OCI-LY7 (cell line): ENCODE measurements at places on chromosomes 6 and 20. TPM values are rescaled to one million over a fixed set of nuclear protein-coding genes. Genes with fewer than 3 reads are reported as not detected.

RBM24 gene
- total RNA-seq, result not detected in 2 replicates

C6orf58 gene
- not detected in 2 replicates for total RNA-seq

ARMC2 gene
- total RNA-seq, result 8.4 and 8.9 TPM in 2 replicates

PHACTR3 gene
- not detected in 2 replicates for total RNA-seq

GATA5 gene
- not detected in 2 replicates for total RNA-seq

CST4 gene
- total RNA-seq, result not detected in 2 replicates

VNN1 gene
- not detected in 2 replicates for total RNA-seq

PERP gene
- total RNA-seq, result not detected in 2 replicates

APCDD1L gene
- not detected in 2 replicates for total RNA-seq

DNA sequence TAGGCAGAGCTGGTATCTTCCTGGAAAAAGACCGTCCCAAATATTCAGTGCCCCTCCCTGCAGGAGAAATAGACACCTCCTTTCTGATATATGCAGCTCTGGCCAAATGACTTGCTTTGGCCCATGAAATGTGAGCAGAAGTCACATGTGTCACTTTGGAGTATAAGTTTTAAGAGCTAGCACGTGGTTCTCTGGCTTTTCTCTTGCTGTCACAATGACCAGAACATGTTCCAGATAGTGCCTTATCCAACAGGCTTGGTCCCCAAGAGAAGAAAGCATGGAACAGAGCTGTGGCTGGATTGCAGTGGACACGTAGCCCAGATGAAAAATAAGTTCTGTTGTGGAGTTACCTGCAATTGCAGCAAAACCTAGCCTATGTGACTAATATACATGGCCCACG is 40.4 kb downstream of the UNC5CL start:
- no peak for DNase-seq

- no peak for DNase-seq
Observed at GRCh38 chr6:73394577-73395354, at the start of gene DDX43. Gene DDX43, plus strand, starts transcription at chr6:73394828. Its CDS starts 78 bp downstream, at chr6:73394906.

DNA sequence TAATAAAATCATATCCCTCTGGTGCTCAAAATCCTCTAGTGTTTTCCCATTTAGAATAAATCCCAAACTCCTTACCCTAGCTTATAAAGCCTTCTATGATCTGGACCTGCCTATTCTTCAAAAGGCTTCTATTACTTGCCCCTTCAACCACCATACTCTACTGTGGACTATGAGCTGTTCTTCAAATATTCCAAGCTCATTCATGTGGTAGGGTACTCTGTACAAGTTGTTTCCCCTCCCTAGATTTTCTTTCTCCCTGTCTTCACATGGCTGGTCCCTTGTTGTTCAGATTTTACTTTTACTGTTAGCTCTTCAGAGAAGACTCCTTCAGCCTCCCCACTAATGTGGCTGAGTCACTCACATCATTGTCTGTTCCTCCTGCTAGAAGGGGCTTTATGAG is 193.2 kb downstream of the OGFRL1 start:
- DNase-seq, result no peak

DNA sequence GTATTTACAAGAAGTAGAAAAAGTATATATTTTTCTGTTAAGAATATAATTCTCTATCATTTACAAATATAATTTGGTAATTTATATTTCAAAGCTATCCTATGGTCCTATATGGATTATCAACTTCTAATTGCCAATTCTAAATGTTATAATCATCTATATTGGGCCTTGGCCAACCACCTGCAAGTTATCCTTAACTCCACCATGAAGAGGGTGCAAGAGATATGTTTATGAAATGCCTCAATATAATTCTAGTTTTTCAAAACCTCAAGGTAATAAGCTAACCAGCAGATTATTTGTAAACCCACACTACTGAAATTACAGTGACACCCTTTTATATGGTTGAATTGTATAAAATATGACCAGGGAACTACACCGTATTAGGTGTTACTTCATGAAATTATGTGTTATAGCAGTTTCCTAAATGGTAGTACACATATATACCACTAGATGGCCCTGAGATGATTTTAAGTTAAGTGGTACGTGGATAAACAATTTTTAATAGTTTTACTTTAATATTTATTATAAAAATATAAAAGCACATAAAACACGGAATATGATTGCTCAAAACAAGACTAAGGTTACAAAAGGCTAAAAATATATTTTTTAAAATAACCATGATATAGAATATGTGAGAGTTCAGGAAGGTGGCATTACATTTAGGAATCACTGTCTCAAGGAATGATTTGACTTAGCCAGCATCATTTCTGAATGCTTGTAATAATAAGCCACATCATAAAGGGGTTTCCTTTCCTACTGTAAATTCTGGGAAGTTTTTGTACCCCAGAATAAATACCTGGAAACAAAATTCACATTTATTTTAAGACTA is 9.8 kb upstream of the PNISR start:
- peak; percentile 50 for DNase-seq

- no peak for DNase-seq
Observed at GRCh38 chr6:112352101-112352500, 5.0 kb downstream of the RFPL4B start.

DNA sequence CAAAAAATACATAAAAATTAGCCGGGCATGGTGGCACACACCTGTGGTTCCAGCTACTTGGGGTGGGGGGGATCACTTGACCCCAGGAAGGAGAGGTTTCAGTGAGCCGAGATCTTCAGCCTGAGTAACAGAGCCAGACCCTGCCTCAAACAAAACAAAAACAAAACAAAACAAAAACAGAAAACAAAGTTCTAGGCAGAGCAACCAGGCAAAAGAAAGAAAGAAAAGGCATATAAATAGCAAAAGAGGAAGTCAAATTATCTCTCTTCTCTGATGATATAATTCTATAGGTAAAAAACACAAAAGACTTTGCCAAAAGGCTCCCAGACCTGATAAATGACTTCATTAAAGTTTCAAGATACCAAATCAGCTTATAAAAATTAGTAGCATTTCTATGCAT is 446.9 kb downstream of the HAO1 start:
- DNase-seq, result no peak

- DNase-seq, result no peak
Observed at GRCh38 chr6:55009131-55009530, 162.6 kb downstream of the FAM83B start.

- no peak for DNase-seq
Observed at GRCh38 chr20:52992632-52993031, 20.5 kb downstream of the TSHZ2 start.

DNA sequence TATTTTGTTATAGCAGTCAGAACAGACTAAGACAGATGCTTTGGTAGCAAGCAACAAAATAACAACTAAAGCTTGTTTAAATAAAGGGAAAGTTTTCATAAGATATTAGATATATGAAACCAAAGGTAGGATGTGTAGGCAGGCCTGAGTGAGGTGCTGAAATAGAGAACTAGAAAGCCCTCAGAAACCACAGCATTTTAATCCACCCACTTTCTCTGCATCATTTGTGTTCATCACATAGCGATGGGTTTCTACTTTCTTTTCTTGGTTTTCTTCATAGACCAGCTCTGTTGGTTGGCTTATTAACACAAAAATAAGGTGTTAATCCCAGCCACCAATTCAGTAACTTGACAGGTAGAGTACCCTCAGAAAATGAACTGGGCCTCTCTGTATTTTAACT is 58.6 kb downstream of the RPS12 start:
- DNase-seq, result no peak

DNA sequence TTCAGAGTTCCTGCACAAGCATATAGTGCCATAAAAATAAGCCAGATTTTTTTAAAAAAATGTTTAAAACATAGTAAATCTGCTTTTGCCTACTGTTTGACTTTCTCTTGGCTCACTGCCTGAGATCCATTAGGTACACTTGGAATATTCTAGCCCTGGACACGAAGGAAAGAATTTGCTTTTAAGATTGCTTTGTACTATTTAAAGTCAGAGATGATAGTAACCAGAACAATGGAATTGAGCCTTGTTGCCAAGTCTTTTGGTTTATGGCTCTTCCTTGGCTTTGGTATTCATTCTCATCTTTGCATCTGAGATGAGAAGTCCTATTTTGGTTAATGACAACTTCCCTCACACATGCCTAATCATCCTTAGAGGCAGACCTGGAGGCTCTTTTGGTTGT is 32.4 kb downstream of the CNR1 start:
- DNase-seq, result no peak

GRCh38 chr6:71446470-71446869 is 157.9 kb downstream of the OGFRL1 start:
- no peak for DNase-seq

DNA sequence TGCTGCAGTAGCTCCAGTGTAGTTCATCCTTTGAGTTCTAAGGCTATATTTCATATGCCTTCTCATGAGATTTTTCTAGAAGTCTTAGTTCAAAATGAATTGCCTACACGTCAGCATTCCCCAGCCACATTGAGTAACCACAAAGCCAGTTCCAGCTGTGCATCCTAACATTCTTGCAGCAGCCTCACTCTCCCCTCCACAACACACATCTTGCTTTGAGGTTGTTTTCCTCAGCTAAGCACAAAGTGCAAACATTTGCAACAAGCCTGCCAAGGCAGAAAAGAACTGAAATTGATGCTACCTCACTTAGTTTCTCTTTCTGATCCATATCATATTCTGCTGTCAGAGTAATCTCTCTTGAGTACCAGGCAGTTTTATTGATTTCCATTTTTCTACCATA is 160.7 kb upstream of the KCNQ5 start:
- DNase-seq, result no peak
